Hematopoietic multipotent progenitor cell treated with erythropoietin and hydrocortisone succinate and interleukin-3 and kit ligand, for 8 days (in vitro differentiated cells): ENCODE measurements at places on chromosomes 13 and 19.

DNA sequence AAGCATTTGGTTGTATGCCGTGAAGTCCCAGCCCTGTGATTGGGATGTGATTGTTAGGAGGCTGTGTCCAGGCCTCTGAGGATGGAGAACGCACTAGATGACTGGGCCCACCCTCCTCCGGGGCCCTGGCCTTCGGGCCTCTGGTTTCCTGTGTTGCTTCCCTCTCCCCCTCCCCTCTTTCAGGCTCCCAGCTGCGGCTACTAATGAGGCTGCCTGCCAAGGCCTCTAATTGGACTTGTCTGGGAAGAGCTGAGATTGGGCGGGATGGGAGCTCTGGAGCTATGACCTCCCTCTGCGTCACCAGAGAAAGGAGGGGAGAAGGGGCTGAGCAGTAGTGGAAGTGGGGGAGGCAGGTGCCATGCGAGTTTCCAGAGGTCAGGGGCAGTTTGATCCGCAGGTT lies 9.9 kb downstream of the PTH2 start:
- DNase-seq, result no peak

- no peak for DNase-seq
Observed at GRCh38 chr13:29511106-29511796, 84.2 kb downstream of the SLC7A1 start.

DNA sequence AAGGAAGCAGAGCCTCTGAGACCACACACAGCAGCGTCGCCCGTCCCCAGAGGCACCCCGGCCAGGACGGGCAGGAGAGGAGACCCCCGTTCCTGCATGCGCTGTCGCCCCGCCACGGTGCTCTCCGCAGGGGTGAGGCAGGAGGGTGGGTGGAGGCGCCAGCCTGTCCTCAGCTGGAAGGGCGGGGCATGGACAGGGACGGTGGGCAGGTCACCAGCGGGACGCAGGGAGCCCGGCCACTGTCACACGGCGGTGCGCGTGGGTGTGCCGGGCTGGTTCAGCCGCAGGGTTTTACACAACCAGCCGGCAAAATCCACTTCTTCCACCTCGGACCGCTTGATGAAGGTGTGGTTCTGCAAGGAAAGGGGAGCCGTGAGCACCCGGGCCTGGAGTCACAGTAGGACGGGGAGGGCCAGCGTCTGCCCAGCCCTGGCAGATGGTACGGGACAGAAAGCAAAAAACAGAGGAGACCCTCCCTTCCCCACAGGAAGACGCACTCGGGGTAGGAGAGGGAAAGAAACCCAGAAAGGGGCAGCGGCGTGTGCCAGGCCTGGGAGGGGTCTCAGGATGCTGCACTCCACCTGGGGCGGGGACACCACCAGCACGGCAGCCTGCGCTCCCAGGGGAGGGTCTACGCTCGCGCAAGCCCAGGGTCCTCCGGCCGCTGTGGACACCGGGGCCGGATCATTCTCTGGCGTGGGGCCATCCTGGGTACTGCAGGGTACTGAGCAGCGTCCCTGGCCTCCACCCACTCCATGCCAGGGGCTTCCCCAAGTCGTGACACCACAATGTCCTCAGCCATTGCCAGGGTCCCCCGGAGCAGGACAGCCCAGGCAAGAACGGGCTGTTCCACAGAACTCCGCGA lies 23.9 kb upstream of the ZBTB7A start:
- DNase-seq, result no peak

- DNase-seq, result no peak
Observed at GRCh38 chr13:45825387-45825650, 26.2 kb downstream of the SIAH3 start.

- DNase-seq, result no peak
Observed at GRCh38 chr13:107043021-107043956, 475.4 kb upstream of the ARGLU1 start.

DNA sequence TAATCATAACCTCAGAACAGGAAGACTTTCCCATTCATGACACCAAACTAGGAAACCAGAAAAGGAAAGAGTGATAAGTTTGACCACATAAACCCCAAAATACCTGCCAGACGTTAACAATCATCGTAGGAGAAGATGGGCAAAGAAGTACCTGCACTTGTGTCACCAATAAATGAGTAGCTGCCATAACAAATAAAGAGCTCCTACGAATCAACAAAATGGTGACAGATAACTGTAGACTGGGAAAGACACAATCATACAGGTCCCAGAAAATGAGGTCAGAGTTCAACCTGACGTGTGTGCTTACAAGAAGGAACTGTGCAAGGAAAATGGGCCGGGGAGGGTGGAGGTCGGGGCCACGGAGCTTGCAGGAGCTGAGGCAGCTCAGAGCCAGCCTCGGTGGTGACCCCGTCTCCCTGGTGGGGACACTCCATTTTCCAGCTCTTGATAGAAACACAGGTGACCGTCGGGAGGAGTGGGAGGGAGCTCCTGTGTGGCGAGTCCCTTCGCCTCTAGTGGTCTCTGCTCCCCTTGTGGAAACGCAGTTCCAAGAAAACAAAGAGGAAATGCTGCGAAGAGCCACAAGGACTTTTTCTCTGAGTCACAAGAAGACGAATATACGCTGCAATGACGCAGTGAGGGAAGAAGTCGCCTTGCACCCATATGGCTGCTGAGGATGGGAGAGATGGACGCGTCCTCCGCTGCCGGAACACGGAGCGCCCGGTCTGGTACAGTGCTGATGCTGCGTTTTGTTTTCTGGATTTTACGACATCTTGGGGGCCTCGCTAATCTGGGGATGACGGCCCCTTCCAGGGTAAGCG lies 9.5 kb downstream of the PIP5K1C start:
- no peak for DNase-seq

DNA sequence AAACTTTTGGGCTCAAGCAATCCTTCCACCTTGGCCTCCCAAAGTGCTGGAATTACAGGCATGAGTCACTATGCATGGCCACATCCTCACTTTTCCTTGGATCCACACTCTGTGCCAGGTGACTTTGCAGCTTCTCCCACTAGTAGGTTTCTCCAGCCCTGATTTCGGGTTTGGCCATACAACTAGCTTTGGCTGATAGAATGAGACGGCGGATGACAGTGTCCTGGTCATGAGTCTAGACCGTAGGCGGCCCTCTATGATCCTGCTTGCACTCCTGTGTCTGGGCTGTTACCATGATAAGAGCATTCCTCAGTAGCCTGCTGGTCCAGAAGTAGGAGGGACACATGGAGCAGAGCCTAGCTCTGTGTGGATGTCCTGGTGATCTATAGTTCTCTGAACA lies 112.5 kb upstream of the KL start:
- DNase-seq, result no peak

GRCh38 chr19:54795758-54796157 lies 7.7 kb upstream of the KIR2DL4 start:
- DNase-seq, result no peak

GRCh38 chr19:19111136-19111835 lies 27.0 kb downstream of the TMEM161A start:
- DNase-seq, result no peak

DNA sequence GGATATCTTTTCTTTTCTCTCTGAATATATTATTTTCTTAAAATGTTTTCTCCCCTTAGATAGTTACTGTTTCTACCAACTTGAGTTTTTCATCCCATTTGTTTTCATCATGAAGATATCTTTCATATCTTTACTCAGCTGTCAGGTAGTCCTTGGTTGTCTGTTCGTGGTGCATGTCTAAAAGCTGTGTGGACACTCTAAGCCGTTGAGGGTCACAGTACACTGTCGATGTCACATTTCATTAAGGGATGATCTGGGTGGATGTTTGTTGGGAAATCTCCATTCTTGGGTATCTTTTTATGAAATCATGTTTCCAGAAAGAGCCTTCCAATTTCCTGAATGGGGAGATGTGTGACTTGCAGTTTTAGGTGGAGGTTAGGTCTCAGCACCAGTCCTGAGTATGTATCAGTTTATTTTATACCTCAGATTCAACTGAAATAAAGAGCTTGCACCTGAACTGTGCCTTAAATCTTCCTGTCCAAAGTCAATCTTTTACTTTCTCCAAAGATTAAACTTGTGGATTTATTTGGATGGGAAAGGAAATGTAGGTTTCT lies 23.2 kb downstream of the ZMYM2 start:
- DNase-seq, result no peak

- no peak for DNase-seq
Observed at GRCh38 chr13:104593693-104594092, 1527.5 kb upstream of the SLC10A2 start.

GRCh38 chr13:75256922-75257321 lies 225.0 kb downstream of the TBC1D4 start:
- peak; percentile 9 for DNase-seq

DNA sequence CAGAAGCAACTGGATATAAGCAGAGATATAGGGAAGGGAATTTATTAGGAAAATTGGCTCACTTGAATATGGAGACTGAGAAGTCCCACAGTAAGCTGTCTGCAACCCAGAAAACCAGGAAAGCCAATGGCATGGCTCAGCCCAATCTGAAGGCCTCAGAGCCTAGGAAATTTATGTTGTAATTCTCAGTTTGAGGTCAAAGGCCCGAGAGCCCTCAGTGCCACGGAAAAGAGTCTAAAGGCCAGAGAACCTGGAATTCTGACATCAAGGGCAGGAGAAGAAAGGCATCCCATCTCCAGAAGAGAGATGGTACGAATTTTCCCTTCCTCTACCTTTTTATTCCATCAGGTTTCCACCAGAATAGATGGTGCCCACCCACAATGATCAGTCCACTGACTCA lies 20.1 kb upstream of the RXFP2 start:
- no peak for DNase-seq

DNA sequence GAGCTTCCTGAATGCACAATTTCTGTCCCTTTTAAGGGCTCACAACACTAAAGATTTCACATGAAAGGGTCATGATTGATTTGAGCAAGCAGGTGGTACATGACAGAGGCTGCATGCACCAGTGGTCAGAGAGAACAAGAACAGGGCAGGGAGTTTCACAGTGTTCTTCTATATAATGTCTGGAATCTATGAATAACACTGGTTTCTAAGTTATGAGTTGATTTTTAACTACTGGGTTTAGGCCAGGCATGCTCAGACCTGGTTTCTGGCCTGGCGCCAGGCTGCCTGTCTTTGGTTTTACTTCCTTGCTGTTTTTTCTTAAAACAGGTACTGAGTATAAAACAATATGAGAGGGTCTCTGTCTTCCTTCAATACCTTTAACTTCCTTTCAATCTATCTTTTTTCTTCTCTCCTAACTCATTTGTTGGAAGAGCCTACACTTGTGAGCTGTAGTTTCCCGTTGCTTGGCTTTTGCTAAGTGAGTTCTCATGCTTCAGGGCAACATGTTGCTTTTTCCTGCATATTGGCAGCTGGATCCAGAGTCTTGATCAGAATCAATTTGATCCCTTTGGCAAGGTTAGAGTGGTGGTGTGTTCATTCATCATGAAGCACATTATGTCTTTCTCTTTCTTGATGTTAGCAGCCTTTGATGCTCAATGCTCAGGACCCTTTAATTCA lies 38.5 kb upstream of the FGF14 start:
- DNase-seq, result no peak

- no peak for DNase-seq
Observed at GRCh38 chr13:42656161-42656560, 82.2 kb downstream of the TNFSF11 start.

DNA sequence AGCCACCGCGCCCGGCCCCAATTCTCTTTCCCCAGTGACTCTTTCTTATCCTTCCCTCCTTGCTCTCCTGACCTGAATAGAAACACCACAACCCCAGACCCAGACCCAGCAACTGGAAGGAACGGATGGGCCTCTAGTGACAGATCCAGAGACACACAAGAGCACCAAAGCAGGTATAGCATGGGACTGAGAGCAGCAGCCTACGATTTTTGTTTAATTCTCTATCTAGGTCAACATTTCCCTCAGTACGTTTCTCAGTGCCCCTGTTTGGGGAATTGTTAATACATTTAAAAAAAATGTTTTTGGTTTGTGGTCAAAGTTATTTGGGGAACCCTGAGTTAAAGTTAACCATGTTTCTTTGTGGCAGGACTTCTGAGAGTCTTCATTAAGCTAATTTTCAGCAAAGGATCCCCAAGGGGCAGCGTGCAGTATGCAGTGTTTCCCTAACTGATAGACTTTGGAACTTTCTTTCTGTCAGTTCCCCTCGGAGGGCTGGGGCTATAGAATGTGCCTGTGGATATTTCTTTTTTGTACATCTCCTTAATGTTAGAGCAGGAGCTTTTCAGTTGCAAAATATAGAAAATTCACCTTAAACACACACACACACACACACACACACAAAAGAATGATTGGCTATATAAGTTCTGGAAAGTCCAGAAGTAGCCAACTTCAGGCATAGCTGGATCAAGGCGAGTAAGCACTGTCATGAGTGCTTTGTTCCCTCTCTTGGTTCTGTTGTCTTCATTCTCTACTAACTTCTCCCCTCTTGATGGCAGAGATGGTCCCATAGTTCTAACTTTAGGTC lies 6.3 kb downstream of the FXYD5 start:
- no peak for DNase-seq

DNA sequence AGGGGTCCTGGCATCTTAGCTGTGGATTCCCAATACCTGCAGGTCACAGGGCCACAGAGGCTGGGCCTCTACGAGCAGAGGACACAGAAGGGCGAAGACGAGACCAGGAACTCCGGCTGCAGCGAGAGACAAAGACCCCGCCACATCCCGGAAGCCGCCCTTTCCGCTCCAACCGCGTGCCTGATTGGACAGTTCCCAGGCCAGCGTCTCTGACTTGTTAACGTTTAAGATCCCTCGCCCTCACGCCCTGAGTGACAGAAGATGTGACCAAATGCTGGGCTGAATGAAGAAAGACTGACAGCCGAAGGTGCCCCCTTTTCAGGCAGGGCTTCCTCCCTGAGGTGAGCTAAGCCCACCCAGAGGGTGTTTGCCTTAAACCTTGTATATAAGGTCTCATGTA lies at the start of gene ZNF98:
ZNF98 (minus strand) TSS at position 136 of the 400 bp plus-strand sequence; CDS start at position 14, 122 bp downstream.
- no peak for DNase-seq

GRCh38 chr13:81140675-81141074 lies 799.7 kb upstream of the SPRY2 start:
- DNase-seq, result no peak

GRCh38 chr19:51326216-51327065 lies 15.0 kb downstream of the IGLON5 start:
- DNase-seq, result no peak

DNA sequence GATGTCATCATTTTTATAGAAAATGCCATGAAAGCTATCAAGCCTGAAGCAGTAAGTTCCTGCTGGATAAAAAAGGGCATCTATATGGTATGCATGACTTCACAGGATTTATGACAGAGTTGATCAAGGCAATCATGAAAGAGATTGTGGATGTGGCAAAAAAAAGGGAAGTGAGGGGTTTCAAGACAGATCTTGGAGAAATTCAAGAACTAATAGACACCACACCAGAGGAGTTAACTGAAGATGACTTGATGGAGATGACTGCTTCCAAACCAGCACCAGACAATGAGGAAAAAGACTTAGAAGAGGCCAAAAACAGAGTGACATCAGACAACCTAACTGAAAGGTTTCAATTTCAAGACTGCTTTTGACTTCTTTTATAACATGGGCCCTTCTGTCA lies 691.1 kb upstream of the SLC10A2 start:
- no peak for DNase-seq
